ENCODE measurements at places on chromosomes 2 and 18.

DNA sequence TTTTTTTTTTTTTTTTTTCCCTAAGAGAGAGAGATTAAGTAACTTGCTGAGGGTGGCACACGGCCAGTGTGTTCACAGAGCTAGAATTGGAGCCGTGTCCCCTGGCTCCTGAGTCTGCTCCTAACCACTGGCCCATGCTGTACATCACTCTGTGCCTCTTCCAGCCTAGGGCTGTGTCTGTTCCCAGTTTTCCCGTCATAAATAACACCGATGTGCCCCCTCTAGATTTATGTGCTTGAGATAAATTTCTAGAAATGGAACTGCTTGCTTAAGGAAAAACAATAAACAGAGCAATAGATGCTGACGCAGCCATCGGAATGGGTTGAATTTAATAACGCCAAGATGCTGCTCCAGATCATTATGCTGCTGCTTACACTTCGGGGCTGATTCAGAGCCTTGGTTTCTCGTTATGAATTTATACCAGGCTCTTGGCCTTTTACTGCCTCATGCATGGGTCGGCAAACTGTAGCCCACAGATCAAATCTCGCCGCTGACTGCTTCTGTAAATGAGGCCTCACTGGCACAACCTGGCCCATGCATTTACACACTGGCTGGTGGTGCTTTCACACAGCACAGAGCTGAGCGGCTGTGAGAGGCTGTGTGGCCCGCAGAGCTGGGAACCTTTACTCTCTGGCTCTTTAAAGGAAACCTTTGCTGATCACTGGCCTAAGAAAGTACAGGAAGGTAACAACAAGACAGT is 58.1 kb downstream of the NDUFA10 start:
- DNase-seq, result no peak

GRCh38 chr2:136990316-136990715 is 225.0 kb downstream of the THSD7B start:
- DNase-seq, result no peak

GRCh38 chr2:106781196-106781595 is 104.8 kb downstream of the ST6GAL2 start:
- no peak for DNase-seq

DNA sequence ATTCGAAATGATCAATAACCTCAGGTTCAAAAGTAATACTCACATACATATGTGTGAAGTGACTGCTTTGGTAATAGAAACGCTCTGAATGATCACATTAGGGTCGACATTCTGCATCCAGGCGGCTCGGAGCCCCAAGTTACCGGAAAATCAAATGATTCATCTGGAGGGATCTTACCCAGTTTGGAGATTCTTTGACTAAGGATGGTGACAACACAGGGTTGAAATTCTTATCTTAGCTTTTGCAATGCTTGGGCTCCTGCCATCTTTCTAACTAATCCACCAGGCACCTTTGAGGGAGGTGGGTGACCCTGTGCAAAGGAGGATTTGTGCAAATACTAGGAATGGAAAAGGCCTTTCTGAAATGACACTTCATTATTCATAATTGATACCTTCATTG is 10.8 kb downstream of the GBX2 start:
- no peak for DNase-seq

- no peak for DNase-seq
Observed at GRCh38 chr2:187614756-187615155, 60.5 kb upstream of the TFPI start.

DNA sequence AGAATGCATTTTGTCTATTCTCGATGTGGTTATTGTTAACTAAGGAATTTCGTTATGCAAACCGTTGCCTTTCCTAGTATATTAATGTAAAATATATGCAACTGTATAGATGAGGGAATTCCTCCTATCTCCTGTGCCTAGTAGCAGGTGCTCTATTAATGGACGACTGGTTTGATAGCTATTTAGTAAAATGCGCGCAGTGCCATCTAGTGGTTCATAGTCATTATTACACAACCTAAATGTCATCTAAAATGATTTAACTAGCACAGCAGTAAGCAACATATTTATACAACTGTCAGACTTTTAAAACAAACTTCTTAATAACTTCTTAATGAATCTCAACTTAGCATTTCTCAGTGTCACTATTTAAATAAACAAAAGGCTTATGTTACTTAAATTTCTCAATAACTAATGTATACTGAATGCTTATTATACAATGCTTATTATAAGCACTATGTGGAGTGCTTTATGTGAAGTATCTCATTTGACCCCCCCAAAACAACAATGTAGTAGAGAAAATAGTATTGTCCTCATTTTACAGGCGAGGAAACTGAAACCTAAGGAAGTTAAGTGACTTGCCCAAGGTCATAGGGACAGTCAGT is 77.9 kb downstream of the DTNA start:
- DNase-seq, result peak; percentile 35

DNA sequence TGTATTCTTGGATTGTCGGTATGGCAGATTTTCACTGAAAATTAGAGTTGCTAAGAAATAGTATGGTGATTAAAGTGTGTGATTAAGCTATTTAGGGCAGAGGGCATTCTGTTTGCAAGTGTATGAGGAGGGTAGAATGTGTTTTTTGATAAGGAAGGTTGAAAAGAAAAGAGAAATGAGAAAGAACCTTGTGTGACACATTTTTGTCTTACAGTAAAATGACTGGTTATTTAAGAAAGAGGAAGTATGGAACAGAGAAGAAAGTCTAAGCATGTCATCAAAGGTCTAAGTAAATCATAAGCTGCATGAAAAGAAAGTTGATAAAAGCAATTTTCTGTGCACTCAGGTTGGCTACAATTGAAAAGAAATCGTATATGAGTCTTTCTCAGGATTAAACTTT is 5.2 kb upstream of the RSAD2 start:
- DNase-seq, result no peak

DNA sequence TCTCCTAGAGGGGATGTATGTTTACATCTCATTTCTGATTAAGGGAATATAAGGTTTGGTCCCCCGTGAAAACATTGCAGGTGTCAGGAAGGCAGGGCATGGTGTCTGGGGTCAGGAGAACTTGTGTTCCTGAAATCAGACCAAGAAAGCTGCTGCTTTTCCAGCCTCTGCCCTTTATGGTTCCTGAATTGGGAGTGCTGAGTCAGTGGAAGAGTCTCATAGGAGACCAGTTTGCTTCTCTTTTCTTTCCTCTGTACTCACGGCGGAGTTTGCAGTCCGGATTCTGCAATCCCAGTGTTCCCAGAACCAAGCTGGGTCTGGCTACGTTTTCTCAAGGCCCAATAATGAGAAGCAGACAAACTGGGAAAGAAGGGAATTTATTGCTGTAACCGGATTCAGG is 5.1 kb upstream of the MARCO start:
- DNase-seq, result no peak

GRCh38 chr2:222708274-222708710 is 36.8 kb downstream of the MOGAT1 start:
- DNase-seq, result peak; percentile 52

DNA sequence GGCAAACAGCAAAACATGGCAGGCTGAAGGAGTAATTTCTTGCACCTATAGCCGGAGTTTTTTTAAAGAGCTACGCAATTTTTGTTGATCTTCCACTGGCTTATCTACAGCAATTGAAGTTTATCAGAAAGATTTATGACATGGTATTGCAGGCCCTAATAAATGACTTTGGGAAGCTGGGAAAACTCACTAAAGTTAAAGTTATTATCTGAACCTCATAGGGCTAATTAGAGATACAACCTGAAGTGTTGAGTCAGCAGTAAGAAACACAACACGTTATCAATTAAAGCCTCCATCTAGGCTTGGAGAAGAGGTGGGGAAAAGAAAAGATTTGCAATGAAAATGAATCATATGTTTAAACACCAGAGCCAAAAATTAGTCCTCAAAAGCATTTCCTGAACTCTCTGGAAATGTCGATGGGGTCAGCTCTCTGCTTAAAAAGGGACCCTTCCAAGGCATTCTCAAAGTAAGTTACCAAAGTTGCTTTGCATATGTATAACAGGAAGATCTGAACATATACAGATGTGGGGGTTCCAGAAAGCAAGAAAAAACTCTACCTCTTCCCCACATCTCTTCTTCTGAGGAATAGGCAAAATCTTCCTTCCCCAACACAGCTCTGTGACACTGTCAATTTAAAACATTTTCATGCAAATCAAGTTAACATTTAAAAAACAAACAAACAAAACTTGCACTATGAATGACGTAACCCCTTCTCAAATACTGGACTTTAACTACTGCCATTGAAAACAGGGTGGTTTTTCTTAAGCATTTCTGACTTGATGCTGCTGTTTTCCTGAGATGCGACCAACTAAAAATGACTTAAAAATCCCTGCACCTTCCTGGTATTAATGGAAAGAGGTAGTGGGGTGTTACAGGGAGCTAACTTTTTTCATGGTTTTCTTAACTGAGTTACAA is 915.6 kb downstream of the NRXN1 start:
- no peak for DNase-seq
